Adipocyte (in vitro differentiated cells): ENCODE measurements at places on chromosomes 12 and 14.

GRCh38 chr14:64506721-64507120, 2.2 kb downstream of the ZBTB1 start:
- DNase-seq = peak; percentile 22

GRCh38 chr14:57533214-57533613, 39.6 kb upstream of the CCDC198 start:
- DNase-seq = peak; percentile 17

DNA sequence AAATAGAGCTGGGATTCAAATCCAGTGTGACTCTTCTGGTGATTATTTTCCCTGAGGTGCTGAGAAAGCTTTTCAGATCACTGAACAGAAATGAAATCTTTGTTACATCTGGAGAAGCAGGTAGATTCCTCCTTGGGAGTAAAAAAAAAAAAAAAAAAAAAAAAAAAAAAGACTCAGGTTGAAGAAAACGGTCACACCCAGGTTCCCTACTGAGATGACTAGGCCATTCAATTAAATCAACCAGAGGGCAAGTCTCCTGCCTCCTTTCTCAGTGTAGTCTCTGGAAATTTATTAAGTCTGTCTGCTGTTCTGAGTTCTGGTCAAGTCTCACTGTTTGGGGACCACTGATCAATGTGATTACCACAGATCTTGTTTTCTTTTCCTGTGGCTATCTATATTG, 24.0 kb downstream of the ARG2 start:
- no peak for DNase-seq

GRCh38 chr12:1680804-1681492, 9.9 kb upstream of the ADIPOR2 start:
- no peak for DNase-seq

DNA sequence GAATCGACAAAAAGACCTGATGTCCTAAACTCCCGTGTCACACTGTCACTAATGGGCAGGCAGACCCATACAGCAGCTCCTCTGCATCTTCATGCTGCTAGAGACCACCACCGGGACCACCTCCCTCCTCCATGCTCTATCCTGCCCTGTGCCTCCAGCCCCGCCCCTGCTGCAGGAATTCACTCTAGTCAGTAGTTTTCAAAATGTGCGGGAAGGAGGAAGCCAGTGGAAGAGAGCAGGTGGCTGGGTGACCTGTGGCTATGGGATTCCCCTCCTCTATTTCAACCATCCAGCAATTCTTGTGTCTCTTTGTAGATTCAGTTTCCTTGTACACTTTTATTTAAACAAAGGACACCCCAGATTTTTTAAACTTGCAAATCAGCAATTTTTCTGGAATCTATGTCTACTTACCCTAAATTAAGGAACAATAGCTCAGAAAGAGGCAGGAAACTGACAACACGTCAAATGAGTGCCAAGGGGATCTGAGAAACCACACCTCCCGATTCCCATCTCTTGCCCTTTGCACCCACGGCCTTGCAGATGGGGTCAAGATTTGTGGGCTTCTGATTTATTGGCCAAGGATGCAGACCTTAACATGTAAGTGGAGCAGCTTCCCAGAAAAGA, 20.4 kb upstream of the MAP1LC3B2 start:
- no peak for DNase-seq

- DNase-seq = peak; percentile 90
Observed at GRCh38 chr12:109428037-109428629, 49.0 kb downstream of the KCTD10 start.

DNA sequence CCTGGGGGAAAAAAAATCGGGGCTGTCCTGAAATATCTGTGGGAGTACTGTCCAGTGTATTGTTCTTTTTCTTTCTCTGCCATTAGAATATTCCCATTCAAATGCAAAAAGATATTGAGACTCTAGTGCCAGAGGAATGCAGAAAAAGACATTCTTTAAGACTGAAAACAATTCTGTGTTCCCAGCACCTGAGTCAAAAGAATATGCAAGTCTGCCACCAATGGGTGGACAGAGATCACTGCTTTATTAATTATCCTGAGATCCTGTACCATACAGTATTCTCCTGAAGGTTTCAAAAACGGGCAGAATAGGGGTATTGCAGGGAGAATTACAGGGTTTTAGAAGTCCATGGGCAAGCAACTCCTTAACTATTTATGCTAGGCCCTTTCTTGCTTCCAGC, 361.8 kb downstream of the C12orf50 start:
- DNase-seq = peak; percentile 64

- no peak for DNase-seq
Observed at GRCh38 chr12:112808156-112808555, 16.6 kb downstream of the RPH3A start.

- no peak for DNase-seq
Observed at GRCh38 chr14:31777312-31777711, 216.1 kb downstream of the NUBPL start.

DNA sequence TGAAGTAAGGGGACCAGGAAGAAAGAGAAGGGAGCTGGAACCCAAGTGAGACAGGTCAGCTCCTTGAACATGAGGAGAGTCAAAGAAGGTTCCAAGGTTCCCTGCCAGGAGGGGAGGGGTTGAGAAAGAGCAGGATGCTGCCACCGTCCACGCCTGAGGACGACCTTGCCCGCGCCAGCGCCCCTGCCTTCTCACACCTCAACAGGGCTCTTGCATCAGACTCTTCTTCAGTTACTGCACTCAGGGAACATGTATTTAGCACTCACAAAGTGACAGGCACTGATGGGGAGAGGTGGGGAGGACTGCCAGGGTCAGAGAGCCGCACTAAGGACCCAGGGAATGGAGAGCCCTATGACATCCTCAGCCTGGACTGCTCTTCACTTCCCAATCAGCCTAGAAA, 102.1 kb upstream of the NUDT4 start:
- no peak for DNase-seq

DNA sequence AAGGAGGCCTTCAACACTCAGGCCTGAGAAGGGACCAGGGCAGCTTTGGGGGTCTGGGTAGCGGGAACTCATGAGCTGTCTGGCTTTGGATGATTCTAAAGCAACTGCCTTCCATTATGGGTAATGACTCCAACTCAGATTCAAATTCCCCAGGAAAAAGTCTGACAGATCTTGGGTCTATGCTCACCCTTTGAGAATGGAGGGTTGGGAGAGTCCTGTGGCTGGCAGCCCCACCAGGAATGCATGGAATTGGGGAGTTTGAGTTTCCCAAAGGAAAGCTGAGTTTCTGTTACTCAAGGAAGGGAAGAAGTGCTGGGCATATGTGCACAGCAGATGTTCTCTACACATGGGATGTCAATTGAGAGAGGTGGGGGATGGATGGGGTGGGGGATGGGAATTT, 22.4 kb upstream of the LTBP2 start:
- DNase-seq = peak; percentile 37

DNA sequence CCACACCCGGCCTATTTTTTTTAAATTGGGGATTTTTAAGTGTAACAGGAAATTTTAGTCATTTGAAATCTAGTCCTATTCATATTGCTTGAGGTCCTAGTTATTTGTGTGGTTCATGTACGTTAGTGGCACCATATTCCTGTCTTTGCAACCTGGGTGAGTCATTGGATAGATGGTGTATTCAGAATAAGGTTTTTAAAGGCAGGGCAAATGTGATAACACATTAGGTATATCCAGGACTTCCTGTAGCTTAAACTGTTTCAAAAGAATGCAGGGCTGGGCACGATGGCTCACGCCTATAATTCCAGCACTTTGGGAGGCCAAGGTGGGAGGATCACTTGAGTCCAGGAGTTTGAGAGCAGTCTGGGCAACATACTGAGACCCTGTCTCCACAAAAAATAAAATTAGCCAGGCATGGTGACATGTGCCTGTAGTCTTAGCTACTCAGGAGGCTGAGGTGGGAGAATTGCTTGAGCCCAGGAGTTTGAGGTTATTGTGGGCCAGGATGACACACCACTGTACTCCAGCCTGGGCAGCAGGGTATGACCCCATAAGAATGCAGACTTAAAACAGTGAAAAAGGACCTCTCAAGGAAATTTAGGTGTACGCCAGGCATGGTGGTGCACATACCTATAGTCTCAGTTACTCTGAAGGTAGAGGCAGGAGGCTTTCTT, 8.1 kb downstream of the ATP6V0A2 start:
- DNase-seq = no peak

- DNase-seq = peak; percentile 4
Observed at GRCh38 chr14:70098250-70098809, 90.4 kb downstream of the SLC8A3 start.

- DNase-seq = no peak
Observed at GRCh38 chr12:92470608-92471021, 232.2 kb upstream of the PLEKHG7 start.

DNA sequence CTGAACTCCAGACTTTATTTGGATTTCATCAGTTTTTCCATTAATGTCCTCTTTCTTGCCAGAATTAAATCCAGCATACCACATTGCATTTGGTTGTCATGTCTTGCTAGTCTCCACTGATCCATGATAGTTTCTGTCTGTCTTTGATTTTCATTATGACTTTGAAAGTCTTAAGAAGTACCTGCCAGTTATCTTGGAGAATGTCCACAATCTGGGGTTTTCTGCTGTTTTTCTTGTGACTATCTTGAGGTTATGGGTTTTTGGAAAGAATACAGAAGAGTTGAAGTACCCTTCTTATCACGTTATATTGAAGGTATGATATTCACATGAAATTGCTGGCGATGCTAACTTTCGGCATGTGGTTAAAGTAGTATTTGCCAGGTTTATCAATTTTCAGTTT, 282.3 kb upstream of the PRICKLE1 start:
- no peak for DNase-seq

GRCh38 chr14:32607399-32607798, 278.3 kb downstream of the AKAP6 start:
- DNase-seq = no peak

DNA sequence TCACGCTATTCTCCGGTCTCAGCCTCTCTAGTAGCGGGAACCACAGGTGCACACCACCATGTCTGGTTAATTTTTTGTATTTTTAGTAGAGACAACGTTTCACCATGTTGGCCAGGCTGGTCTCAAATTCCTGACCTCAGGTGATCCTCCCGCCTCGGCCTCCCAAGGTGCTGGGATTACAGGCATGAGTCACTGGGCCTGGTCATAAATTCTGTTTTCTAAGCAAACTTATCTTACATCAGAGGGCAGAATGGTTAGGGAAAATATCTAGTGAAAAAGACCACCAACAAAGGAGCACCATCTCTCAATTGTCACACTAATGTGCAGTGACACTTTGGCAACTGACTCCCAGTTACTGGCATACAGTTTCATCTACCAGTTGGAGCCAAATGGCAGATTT, 2.8 kb downstream of the CPM start:
- DNase-seq = no peak

- peak; percentile 74 for DNase-seq
Observed at GRCh38 chr12:103930787-103931735, 851 bp downstream of the HSP90B1 start.

GRCh38 chr14:94917041-94917600, 147.2 kb upstream of the GSC start:
- DNase-seq = no peak

DNA sequence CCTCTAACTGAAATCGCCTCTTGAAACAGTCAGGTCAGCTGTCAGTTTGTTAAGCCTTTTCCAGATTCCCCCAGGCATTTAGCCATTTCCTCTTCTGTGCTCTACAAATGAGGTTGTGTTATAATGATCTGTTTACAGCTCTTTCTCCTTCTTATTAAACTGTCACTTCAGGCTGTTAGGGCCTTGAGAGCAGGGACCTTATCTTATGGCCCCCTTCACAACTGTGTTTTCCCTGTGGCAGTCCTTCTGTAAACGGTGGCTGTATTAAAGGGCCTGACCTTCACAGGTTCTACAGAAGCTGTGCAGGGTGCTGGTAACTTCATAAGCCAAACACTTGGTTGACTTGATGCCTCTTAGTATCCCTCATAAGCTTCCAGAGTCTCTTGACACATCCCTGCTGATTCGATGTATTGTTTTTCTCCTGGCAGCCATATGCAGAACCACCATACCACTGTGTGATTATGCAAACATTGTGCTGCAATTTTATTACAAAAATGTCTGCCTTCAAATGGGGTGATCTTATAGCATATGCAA, 104.7 kb downstream of the PLEKHA5 start:
- peak; percentile 58 for DNase-seq

GRCh38 chr14:84674636-84675035, 855.3 kb upstream of the FLRT2 start:
- no peak for DNase-seq

DNA sequence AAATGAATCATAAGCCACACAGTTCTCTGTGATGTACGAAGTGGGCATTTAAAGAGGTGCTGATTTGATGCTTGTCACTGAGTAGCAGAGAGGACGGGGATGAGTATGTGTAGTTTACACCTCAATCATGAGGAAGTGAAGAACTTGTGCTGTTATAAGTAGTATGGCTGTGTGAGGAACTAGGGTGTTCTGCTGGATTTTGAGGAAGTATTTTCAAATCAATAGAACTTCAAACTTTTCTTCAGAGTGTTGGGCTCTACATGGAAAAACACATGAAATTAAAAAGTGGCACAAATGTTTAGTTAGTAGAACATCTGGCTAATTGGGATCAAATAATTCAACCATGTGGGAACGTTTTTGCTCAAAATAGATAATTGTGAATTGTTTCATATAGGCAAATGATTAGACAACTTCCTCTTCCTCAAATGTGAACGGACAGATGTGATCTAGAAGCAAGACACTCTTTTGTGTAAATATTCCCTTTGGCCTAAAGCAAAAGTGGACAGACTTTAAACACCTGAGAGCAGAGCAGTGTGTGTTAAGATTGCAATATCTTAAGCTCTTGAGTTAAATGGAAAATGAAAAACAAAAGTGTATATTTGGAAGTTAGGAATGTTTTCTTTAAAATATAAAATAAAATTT, 168.5 kb downstream of the NAV3 start:
- DNase-seq = no peak

DNA sequence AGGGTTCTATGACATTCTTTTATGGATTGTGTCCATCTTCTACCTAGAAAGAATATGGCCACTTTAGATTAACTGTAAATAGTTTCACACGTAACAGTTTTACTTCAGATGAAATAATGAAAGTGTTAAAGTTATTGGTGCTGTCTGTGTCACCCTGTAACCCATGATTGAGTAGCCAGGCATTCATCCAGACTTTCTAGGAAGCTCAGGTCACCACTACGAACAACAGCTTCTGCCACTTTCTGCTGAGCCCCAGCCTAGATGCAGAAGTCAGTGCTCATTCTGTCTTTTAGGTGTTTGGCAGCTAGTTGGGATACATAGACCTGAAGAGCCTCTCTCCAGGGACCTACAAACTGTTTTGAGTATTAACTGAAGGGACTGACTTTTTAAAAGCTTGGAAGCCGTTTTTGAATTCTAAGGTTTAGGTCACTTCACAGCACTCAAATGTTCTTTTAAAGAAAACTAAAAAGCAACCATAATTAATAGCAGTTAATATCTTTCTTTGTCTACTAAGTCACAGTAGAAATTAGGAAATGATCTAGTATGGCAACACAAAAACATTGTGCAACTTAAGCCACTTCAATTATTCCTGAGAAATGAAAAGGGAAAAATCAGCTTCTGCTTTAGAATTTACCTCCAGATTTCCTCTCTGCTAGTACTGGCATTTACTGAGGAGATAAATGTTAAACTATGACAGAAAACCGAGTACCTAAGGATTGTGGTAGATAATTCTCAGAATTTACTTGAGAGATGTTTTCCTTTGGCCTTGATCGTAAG, 266.9 kb downstream of the CCDC91 start:
- no peak for DNase-seq

- DNase-seq = no peak
Observed at GRCh38 chr14:33871394-33871793, 79.5 kb downstream of the EGLN3 start.

GRCh38 chr12:93896427-93896826, 219.3 kb downstream of the CRADD start:
- DNase-seq = no peak
